Memory B cell (primary cell): ENCODE measurements at places on chromosomes 5 and 9.

DNA sequence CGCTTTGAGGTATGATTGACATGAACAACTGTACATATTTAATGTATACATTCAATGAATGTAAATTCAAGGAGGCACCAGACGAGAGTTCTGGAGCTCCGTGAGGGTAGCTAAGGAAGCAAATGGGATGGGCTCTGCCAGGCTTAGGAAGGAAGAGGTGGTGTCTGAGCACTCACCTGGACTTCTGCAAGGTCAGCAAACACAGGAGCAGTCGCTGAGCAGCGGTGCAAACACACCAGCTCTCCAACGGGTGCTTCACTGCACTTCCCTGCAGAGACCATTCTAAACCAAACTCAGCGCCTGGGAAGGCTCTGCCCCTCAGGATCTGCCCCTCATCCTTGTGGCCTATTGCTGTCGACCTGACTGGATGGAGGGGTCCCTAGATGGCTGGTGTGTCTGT, 101.5 kb downstream of the COL23A1 start:
- no peak for DNase-seq

GRCh38 chr5:42506662-42507061, 83.4 kb downstream of the GHR start:
- DNase-seq: no peak

DNA sequence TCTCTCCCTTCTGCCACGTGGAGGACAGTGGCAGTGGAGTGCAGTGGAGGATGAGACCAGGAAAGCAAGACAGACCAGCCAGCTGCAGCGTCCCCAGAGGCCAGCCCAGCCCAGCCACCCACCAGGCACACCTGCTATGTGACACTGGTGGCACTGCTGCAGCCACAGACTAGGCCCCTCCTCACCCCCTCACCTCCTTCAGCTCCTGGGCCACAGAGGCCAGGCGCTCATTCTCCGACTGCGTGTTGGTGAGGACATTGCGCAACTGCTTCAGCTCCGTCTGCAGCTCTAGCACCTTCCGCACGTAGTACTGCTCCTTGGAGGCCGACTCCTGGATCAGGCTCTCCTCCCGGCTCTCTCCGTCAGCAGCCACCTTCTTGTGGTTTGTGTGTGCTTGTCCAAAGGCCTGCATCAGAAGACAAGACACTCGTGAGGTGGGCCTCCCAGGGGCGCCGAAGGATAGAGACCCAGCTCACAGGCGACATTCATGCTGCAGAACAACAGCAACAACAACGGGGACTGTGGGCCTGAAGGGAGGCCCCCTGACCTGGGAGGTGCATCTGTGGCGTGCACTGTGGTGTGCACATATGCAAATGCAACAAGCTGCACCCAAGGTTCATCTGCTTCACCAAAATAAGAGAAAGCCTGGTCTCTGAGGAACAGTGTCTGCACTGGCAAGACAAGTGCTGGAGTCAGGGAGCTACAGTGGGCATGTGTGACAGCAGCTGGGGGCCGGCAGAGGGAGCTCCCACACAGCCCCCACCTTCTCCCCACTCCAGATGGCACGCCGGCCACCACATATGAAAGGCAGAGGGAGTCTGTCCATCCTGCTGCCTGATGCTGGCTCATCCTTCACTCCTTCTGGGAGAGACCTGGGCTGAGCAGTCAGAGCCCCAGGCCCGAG, 35.5 kb downstream of the BICD2 start:
- peak; percentile 58 for DNase-seq

GRCh38 chr5:171861381-171861780, 75.8 kb downstream of the SMIM23 start:
- DNase-seq: no peak

- DNase-seq: no peak
Measured at GRCh38 chr5:6642655-6643054, 9.4 kb downstream of the SRD5A1 start.

- DNase-seq: no peak
Measured at GRCh38 chr5:159459132-159459627, 128.9 kb upstream of the IL12B start.

DNA sequence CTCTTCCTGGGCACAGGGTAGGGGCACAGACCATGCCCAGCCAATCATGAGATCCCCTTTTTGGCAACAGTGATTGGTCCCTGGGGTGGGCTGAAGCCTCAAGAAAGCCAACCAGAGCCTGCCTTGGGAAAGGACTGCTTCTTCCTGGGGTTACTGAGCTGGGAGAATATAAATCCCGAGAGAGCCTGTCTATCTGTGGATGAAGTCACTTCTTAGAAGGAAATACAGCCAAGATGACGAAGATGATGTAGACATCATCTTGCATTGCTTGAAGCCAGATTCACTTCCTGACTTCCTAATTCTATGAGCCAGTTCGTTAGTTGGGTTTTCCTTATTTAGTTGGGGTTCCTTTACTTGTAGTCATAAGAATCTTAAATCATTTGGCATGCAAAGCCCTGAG, 50.1 kb upstream of the PWWP2A start:
- no peak for DNase-seq

- no peak for DNase-seq
Measured at GRCh38 chr9:111588846-111589245, 10.6 kb downstream of the PTGR1 start.

DNA sequence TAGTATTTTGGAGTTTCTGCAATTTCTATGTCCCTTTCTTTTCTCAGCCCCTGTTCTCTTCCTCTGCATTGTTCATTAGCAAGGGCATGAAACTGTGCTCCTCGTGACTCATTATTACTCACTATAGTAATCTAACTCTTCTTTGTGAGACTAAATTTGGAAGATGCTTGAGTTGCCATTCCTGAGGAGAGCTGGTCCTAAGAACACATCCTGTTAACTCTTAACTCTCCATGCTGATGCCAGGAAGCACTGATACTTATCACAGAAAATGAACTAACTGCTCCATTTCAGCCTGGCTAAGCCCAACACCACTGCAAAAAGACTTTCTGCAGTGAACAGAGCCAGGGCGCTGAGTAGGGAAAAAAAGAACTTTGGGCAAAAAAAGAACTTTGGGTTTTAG, 10.6 kb upstream of the CSNK1A1 start:
- DNase-seq: no peak

- DNase-seq: no peak
Measured at GRCh38 chr5:95445442-95445841, 54.3 kb downstream of the FAM81B start.

GRCh38 chr5:14238272-14238671, 95.1 kb downstream of the TRIO start:
- DNase-seq: no peak

DNA sequence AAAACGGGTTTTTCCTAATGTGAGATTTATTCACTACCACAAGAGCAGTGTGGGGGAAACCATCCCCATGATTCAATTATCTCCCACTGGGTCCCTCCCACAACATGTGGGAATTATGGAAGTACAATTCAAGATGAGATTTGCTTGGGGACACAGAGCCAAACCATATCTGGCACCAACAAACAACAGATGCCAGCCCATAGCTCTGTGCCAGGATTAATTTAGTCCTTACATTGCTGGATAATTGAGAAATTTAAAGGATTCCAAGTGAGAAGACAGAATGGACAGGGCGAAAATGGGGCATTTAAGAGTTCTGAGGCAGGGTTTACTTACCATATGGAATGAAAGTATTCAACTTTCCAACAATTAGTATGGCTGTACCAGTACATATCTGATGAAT, 30.8 kb upstream of the DNAH5 start:
- no peak for DNase-seq

DNA sequence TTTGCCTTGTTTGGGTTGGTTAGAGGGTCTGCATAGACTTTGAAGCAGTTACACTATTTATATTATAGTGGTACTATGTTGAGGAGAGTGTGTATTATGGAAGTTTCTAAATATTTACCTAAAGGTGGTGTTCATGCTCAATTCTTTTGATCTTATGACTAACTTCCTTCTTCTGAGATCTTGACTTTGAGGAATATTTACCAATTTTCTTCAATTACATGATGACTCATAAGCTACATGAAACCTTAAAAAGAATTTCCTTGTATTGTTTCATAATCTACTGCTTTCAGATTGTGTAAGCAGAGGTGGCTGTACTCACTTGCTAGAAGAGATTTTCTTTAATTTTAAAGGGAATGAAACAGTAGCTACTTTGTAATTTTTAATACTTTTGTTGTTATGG, 276.1 kb downstream of the TAF11L14 start:
- no peak for DNase-seq

DNA sequence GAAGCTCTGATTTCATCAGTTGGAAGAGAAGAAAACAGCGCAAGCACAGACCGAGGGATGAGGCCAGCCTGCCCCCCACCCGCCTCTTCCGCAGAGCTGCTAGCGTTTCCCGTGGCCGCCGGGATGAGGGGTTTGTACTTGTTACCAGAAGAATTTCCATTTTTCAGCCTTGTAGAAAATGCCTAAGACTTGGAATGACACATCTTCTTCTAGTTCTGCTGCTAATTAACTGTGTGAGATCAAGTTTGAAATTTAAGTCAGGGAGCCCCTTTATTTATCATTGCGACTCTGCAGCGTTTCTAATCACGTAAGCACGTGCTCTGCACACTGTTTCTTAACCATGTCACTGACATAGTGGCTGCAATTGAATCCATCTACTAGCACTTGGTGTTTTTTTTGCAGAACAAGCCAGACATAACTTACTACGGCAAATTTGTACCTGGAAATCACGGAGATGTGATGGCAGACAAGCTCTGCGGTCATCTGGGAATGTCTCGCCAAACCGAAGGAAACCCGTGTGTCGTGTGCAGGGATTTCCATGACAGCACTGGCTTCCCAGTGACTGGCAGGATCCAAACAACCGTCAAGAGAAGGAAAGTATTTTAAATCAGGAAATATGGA, 41.8 kb upstream of the ROR2 start:
- no peak for DNase-seq

GRCh38 chr9:3647652-3648051, 121.9 kb upstream of the RFX3 start:
- DNase-seq: no peak

DNA sequence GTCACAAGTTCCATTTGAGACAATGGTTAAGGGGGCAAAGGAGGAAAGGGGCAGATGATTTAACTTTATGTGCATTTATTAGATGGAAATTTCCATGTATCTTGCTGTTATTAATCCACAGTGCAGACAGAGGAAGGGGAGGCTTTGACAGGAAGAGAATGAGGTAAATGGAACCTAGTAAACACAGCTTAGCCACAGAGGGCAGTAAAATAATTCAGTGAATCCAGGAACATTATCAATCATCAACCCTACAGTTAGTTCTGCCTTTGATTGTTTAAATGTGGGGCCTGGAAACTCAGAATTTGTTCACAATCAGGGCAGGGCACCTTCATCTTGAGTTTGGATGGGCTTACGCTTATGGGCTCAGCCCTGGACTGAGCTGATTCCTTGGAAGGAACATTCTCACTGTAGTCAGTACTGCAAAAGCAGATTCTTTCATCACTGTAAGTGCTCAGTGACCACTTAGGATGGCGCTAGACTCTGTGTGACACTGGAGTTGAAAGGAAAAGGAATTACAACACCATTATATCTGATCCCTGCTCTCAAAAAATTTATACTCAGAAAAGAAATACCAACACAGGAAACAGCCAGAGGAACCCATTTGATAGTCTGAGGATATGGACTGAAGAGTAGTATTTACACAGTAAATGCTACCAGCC, 169.5 kb downstream of the PIK3R1 start:
- DNase-seq: no peak
